ENCODE measurements at places on chromosomes 5 and 9.
A peak's percentile ranks its signal among the peaks of the same experiment; 100 is the strongest.

- DNase-seq, result no peak
Measured at GRCh38 chr9:134112561-134112960, 23.3 kb upstream of the WDR5 start.

- no peak for DNase-seq
Measured at GRCh38 chr5:119578937-119579336, 50.4 kb upstream of the FAM170A start.

GRCh38 chr9:126502417-126503332, 111.1 kb upstream of the LMX1B start:
- no peak for DNase-seq

DNA sequence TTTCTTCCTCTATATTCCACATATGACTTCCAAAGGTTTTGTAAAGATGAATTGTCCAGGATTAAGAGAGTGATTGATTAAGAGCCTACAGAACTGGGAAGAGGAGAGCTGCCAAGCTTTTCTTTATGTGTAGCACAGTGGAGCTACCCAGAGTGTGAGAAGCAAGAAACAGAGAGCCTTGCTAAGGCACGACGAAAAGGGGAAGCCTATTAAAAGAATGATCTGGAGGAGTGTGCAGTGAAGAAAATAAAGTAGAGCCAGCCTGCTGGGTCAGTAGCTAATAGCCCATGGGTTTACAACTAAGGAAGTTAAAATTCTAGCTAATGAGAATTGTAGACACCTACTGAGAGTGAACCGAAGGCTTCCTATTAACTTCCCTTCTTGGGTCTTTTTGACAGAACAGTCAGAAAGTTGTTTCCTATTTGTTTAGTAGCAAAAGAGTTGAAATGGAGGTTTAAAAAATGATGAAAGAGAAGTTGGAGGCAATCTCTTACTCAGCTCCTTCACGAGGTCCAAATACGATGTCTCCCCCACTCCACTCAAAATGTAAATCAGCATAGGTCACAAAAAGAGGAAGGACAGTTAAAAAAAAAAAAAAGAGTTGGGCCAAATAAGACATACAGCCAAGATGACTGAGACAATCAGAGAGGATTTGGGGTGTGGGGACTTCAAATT, 957 bp upstream of the PRR16 start:
- peak; percentile 0 for DNase-seq

DNA sequence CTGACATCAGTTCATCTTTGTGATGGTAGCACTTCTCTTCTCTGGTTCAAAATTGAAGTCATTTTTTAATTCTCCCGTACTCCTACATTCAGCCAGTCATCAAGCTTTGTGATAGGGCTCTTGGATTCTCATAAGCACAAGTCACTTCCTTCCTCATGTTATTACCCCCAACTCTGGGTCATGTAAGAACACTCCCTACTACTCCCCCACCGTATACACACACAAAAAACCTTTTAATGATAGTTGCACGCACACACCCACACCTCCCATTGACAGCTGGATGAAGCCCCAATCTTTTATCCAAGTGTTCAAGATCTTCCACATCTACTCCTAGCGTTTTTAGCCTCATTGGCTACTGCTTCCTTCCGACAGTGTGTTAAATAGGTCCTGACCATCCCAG, 16.8 kb downstream of the KDM3B start:
- no peak for DNase-seq

GRCh38 chr5:35218981-35219380, 11.3 kb downstream of the PRLR start:
- no peak for DNase-seq

DNA sequence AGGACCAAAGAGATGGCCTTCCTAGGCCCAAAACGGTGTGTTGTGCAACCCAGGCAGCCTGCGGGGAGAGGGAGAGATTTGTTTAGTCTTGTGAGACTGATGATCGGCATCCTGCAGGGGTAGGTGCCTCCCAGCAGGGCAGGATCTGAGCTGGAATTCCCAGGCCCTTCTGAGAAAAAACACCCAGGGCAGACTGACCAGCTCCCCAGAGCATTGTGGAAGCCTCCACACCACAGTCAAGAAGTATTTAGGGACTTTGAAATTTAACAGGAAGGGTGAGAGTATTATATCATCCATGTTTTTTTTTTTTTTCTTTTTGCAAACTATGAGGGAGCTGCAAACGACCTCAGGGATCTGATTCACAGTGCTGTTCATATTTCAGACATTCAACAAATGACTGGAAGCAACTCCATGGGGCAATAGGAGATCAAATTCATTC, 104.5 kb upstream of the LHFPL2 start:
- no peak for DNase-seq

- DNase-seq, result no peak
Measured at GRCh38 chr9:26579056-26579455, 313.5 kb downstream of the CAAP1 start.

GRCh38 chr9:98132158-98132557, 13.1 kb upstream of the TRIM14 start:
- DNase-seq, result no peak

DNA sequence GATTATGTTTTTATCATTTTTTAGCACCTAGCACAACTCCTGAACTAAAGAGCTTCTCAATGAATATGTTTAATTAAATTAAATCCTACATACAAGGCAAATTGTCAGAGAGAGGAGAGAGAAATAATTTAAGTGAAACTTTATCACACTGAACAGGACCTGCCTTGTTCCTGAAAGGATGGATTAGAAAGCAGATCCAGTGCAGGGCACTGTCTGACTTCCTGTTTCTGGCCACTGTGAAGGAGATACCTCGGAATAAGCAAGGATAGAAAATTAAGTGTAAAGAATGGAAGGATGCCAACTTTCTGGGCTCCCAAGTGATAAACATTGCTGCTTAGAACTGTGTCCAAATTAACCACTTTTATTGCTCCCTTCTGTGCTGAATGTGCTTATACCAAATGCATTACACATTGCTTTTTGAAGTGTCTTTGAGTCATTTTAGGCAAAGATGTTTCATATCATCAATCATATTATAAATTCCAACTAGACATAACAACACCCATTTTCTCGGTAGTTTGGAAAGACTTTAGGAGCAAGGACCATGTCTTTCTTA, 89.1 kb upstream of the SPDL1 start:
- no peak for DNase-seq

- no peak for DNase-seq
Measured at GRCh38 chr9:15329539-15330109, 22.6 kb upstream of the TTC39B start.

- no peak for DNase-seq
Measured at GRCh38 chr5:103441523-103441922, 121.1 kb downstream of the NUDT12 start.

DNA sequence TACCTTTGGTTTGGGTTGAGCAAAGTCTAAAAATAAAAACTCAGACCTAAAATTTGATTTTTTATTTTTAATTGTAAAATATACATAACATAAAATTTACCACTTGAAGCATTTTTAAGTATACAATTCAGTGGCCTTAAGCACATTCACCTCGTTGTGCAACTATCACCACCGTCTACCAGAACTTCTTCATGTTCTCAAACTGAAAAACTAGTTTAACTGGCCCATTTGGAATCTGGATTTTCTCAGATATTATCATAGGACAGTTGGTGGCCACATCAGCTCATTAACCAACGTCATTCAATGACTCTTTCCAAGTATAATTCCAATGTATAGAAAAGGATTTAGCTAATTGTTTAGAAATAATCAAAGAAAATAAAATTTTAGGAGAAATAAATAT, 319.3 kb downstream of the TLE1 start:
- DNase-seq, result no peak

GRCh38 chr9:70588381-70588780, 173.9 kb upstream of the KLF9 start:
- DNase-seq, result no peak

DNA sequence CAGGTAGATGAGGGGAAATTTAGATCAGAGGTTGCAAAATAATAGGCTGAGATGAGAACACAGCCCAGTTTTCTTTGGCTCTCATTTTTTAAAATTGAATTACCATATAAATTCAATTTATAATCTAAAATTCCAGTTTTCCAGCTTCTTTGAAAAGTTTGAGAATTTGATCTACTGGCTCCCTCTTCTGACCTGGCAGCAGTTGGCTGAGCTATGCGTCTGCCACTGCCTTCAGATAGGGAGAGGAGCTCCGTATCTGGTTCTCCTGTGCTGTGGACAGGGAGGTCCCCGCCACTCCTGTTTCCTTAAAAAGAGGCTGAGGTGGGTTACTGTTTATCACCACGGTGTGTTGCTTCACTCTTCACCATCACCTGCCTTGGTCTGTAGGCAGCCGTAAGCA, 103.7 kb downstream of the ARHGAP26 start:
- DNase-seq, result no peak

GRCh38 chr5:101608322-101608721, 687.8 kb downstream of the SLCO4C1 start:
- DNase-seq, result no peak

DNA sequence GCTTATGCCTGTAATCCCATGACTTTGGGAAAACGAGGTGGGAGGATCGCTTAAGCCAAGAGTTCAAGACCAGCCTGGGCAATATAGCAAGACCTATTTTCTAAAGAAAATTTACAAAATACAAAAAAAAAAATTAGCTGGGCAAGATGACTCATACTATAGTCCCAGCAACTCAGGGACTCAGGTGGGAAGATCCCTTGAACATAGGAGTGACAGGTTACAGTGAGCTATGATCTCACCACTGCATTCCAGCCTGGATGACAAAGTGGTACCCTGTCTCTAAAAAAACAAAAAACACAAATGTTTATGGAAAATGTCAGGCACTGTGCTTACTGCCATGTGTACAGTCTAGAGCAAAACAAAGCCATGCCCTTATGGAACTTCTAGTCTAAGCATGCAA, 823.3 kb upstream of the DMAC1 start:
- DNase-seq, result no peak
